Fibroblast of skin of right quadriceps (primary cell): ENCODE measurements at places on chromosomes 6 and 20.

DNA sequence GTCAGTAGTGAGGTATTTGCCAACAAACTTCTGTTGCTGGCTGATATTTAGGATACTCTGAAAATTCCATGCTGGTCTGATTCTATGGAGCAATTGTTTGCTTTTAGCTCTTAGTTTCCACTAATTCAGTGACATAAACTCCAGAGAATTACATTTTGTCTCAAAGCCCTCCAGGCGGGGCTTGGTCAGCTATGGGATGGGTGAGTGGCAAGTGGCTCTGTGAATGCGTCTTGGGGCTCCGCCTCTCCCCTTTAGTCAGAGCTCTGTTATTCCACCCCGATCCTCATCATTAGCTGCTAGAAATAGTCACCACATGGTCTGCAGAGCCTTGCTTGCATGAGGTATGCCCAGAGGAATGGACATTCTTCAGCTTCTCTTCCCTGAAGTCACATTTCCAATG is 540.6 kb downstream of the QKI start:
- peak; percentile 85 for DNase-seq

DNA sequence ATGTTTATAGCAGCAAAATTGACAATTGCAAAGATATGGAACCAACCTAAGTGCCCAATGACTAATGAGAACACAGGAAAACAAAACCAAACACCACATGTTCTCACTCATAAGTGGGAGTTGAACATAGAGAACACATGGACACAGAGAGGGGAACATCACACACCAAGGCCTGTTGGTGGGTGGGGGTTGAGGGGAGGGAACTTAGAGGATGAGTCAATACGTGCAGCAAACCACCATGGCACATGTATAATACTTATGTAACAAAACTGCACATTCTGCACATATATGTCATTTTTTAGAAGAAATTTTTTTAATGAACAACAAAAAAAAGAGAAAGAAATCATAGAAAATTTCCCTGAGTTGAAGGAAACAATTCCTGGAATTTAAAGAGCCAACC is 3.9 kb downstream of the EPM2A start:
- DNase-seq = peak; percentile 35

- DNase-seq = no peak
Measured at GRCh38 chr20:63968928-63969760, 586 bp downstream of the ZNF512B start.

DNA sequence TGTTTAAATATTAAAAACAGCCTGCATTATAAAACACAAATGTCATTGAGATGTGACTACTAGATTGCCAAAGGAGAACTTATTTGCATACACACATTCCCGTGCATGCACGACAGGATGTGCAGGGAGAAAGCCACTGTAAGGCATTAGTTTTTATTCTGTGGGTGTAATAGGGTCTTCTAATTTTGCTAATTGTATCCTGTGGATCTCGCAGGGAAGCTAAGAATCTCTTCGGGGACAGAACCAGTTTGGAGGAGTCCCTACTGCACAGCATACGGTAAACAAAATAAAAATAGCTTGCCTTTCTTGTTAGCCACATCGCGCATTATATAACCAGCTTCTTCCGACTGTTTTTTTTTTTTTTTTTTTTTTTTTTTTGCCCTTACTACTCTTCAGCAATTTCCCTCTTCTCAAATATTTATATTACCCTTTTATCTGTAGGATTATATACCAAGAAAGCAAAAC is 2.0 kb downstream of the ATXN1 start:
- peak; percentile 39 for DNase-seq

- DNase-seq = peak; percentile 28
Measured at GRCh38 chr6:72288592-72288991, 333.3 kb upstream of the KCNQ5 start.

- DNase-seq = peak; percentile 33
Measured at GRCh38 chr20:34179637-34180360, 61.4 kb upstream of the ASIP start.

DNA sequence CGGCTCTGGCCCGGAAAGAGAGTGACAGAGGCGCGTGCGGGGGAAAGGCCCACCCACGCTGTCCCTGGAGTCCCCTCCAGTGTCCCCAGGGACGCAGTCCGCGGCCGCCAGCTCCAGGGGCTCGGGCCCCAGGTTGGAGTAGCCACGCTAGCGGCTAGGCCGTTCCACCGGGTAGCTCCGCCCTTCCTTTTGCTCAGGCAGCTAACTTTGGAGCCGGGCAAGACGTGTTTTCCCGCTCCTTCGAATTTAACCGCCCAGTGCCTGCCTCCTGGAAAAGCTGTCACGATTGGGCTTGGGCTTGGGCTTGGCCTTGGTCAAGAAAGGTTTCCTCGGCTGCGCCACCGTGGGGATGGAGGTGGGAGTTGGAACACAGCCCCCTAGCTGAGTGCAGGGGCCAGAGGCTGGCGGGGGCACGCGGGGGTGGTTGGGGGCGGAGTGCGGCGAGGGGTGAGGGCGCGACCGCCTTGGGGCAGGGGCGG is 4.7 kb downstream of the LINC00237 start:
- DNase-seq = no peak

- peak; percentile 34 for DNase-seq
Measured at GRCh38 chr6:96899019-96899418, 1.3 kb upstream of the NDUFAF4 start.

- no peak for DNase-seq
Measured at GRCh38 chr6:14670806-14671205, 553.2 kb downstream of the CD83 start.

DNA sequence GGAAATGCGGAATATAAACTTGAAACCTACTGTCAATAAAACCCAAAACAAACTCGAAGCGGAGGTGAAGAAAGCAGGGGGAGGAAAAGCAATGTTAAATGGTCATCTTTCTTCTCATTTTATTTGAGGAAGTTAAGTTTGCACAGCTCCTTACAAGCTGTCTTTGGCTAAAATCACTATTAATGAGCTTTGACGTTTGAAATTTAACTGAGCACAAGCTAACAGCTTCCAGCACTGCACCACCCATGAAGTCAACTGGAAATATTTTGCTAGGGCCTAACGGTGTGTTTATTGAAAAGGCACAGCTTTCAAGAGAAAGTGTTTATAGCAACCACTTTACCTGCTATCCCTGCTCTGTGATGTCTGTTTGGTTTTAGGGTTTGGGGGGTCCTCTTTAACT is 103.8 kb downstream of the PKHD1 start:
- no peak for DNase-seq

- peak; percentile 38 for DNase-seq
Measured at GRCh38 chr20:9068233-9068801, 570 bp upstream of the PLCB4 start.

DNA sequence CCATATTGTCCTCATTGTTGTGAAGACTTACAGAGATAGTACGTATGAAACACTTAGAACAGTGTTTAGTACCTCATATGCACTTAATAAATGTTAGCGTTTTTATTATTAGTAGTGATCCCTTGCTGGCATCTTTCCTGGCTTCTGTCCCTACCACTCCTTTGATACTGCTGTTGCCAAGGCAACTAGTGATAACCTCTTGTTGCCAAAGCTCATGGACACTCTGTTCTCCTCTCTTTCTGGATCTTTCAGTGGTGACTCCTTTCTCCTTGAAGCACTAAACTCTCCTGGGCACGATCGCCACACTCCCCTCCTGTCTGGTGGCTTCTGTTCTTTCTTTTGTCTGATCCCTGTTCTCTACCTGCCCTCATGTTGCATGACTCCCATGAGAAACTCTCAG is 83.5 kb downstream of the FOXO3 start:
- DNase-seq = no peak

DNA sequence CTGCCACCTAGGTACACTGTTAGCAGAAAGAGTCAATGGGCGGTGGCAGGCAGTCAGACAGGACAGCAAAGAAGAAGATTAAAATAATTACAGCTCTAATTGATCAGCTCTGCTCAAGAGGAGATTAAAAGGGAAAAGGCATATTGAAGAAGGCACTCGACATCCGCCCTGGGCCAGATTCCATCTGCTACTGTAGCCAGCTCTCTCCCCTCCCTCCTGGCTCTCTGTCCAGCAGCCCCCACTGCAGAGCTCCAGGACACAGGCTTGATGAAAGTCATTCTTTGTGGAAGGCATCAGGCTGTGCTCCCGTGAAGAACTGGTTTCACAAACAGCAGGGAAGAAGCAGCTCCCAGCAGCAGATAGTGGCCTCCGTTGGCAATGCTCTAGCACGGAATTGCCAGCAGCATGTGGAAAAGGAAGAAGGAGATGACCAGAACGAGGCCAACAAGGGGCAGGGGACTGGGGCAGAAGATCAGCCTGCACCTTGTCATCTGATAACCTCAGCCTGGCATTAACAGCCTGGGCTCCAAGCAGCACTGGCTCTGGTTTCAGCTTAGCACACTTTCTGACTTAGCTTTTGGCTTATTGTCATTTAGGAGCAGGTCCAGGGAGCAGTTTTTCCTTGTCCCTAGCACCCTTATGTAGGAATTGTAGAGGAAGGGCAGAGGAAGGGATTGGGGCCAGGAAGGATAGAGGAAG is 465.9 kb downstream of the KIF16B start:
- no peak for DNase-seq

DNA sequence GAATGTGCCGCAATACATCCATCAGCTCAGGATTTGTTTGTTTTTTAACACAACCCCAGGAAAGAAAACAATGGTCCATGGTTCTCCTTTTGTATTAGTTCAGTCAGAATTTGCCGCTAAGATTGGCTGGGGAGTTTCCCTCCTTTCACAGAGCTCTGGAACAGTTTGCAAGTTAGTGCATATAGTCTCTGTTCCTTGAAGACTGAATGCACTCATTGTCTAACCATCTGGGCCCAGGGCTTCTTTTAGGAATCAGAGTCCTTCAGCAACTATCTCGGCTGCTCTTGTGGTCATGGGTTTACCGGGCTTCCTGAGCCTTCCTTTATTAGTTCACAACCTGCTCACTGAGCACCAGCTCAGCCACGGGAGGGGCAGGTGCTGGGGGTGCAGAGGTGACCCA is 121.3 kb downstream of the SLC23A2 start:
- no peak for DNase-seq

DNA sequence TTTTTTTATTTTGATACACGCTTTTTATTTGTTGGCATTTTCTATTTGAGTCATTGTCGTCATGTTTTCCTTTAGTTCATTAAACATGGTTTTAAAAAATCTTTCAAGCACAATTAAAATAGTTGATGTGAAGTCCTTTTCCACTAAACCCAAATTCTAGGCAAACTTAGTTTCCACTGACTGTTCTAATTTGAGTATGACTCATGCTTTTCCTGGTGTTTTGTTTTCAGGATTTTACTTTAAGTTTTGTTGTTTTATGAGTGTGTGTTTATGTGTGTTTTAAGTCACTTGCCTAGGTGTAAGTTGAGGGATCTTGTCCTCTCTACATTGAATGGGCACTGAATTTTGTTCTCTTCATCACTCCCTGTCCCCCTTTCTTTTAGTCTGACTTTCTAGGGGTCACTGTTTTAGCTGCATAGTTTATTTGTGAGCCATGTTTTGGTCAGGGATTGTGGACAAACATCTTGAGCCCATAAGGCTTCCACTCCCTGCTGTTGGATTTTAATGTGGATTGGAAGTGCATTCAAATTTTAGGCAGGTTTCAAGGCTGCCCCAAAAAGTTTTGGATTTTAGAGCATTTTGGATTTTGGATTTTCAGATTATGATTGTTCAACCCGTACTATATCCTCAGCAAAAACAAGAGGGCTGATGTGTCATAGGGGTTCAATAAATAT is 94.8 kb downstream of the CDYL start:
- DNase-seq = no peak

DNA sequence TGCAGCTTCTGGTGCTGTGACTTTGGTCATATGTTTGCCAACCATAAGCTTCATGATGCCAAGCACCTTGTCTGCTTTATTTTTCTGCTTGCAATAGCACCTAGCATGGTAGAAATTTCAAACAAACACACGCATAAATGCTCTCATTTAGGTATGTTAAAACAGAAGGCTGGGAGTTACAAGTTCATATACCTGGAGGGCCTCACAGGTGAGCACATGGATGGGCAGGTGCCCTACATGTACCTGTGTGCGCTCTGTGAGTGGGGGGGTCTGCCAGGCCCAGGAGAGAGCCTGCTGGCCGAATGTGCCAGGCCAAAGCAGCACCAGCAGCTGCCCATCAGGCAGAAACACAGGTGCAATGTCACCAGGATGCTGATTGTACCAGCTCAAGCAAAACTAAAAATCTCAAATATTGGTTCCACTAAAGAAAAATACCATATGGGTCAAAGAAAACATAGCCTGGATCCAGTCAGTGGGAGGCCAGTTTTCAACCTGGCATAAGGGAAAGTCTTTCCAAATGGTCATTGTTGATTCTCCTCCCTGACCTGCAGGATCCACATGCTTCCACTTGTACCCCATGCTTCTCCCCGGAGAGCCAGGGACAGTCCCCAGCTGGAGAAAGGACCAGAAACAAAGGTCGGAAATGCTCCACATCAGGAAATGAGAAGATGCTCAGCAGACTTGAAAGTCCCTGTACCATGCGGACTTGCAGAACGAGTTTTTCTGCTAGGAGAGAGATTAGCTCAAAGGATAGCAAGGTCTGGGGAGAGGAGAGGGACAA is 7.2 kb upstream of the PFDN4 start:
- DNase-seq = no peak

GRCh38 chr20:13424174-13424833 is 203.2 kb downstream of the ISM1 start:
- no peak for DNase-seq

GRCh38 chr6:2439632-2440031 is 194.2 kb upstream of the GMDS start:
- DNase-seq = no peak

- DNase-seq = no peak
Measured at GRCh38 chr20:44481719-44482416, 6.2 kb downstream of the TTPAL start.

- DNase-seq = no peak
Measured at GRCh38 chr6:90202156-90202555, 94.5 kb downstream of the BACH2 start.

DNA sequence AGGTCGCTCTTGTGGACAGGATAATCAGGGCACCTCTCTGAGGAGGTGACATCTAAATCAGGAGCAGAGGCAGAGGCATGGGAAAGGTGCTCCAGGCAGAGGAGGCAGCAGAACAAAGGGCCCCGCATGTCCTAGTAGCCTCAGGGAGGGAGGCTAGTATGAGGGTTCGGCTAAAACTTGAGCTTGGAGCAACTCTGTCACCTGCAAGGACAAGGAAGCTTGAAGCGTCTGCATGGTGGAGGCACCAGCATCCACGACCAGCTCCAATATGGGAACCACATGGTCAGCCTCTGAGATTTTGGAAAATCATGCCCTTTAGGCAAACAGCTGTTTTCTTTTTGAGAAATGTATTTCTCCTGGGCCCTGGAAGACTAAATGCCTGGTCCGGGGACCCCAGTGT is 13.0 kb upstream of the MPC1 start:
- no peak for DNase-seq

GRCh38 chr6:148758492-148758891 is 11.7 kb downstream of the UST start:
- DNase-seq = no peak

DNA sequence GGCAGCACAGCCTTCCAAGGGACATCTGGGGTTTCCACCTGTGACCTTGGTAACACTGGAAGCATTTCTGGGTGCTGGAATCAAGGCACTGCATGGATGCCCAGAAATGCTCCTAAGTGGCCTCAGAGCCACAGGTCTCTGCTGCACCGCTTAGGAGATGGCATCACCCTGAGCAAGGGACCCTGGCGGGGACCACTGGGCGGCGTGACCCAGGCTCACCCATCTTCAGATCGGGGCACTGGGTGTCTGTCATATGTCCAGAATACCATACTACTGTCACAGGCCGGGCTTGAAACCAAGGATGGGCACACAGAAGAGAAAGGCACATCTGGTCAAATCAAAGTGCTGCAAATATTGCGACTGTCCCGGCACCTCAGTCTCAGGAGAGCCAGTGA is 45.9 kb downstream of the SSR1 start:
- DNase-seq = no peak

- DNase-seq = no peak
Measured at GRCh38 chr6:30938730-30939129, 2.0 kb upstream of the MUCL3 start.
